Stimulated activated CD8-positive, alpha-beta memory T cell treated with anti-CD3 and anti-CD28 coated beads, Interleukin-2, amount 100 ng/mL, for 1 hour (primary cell): ENCODE measurements at places on chromosomes 2 and 18.

- no peak for DNase-seq
Measured at GRCh38 chr2:12083713-12084419, 337.4 kb downstream of the LPIN1 start.

DNA sequence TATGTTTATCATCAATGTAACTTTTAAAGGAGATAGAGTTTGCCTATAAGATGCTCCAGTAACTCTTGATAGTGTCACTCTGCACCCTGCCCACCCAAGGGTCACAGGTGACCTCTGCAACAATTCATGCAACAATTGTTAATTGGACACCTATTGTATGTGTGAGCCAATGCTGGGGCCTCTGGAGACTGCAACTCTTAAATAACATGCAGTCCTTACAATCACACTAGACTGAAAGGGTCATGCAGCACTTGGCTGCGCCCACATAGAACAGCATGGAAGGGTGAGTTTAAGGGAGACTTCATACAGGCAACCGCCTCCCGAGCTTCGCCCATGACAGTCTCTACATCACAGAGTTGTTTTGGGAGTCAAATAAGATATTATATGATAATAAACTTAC is 137.1 kb upstream of the TWIST2 start:
- DNase-seq = no peak

DNA sequence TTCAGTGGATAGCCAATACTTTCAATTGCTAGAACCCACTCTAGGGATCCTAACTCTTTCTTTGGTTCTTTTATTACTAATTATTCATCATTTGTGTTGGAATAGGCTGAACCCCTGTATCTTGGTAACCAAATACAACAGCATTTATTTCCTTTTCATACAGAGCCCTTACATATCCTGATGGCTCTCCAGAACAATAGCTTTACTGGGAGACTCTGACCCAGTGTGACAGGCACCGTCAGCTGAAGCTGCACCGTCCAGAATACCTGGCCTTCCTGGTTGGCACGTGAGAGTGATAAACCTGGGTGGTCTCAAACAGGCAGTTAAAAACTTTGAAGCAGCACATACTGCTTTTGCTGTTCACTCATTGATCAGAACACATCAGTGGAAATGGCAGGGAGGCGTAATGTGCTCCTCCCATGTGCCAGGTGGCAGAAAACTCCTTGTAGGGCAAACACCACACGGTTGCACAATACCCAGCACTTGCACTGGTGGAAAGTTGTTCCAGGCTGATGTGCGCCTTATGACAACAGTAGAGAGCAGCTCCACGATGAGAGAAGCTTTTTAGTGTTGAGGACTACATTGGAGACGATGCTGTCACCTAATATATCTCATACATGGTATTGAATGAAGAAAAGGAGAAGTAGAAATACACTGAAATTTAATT is 456.2 kb downstream of the PARD3B start:
- no peak for DNase-seq

DNA sequence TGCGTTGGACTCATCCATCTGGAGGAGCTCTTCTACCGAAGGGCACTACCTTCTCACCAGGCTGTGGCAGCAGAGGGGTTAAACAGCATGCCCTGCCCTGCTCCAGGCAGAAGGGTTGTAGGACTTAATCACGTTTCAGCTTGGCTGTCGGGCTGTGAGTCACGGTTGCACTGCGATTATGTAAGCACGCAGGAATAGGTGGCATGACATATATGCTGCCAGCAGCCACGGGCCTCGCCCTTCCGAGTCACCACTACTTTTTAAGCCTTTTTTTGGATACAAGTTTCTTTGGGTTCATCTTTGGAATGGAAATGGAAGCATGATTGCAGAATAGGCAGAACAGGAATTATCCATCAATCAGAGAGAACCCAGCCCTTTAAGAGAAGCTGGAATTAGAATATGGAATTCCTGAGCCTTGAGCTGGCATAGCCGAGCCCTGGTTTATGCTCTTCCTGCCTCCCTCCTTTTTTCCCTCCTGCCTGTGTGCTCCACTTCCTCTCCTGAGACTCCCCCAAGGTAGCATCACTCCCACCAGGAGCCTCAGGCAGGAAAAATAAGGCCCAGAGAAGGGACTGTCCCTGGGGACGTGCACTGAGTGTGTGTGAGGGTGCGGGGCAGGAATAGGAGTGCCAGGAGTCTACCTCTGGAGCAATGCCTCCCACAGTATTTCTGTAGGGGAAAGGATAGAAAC is 86.8 kb downstream of the SEMA4F start:
- no peak for DNase-seq

DNA sequence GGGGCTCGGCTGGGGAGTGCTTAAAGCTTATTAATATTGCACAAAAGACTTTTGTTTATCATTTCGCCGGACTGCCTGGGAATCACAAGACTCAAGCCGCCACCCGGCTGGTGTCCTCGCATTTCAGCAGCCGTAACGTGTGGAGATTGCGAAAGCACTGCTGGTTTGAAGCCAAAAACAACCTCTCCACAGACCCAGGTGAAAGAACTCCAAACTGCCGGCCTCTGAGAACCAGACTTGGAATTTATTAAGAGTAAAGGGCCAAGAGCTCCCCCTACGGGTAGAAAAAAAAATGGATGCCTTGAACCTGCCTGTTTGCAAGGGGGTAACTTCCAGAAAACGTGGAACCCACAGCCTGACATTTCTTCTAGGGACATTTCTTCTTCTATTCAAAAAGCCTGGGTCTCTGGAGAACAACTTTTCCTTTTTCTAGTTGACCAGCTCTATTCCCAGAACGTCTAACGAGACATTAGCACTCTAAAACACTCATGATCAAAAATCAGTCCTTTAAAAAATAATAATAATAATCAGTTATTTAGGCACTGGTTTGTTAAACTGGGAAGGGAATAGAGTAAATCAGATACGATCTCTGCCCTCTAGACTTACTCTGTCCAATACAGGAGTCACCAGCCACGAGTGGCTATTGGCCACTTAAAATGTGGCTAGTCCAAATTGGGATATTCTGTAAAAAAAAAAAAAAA is 216.3 kb downstream of the C1D start:
- DNase-seq = no peak

- DNase-seq = no peak
Measured at GRCh38 chr2:136410673-136411072, 292.7 kb upstream of the CXCR4 start.

DNA sequence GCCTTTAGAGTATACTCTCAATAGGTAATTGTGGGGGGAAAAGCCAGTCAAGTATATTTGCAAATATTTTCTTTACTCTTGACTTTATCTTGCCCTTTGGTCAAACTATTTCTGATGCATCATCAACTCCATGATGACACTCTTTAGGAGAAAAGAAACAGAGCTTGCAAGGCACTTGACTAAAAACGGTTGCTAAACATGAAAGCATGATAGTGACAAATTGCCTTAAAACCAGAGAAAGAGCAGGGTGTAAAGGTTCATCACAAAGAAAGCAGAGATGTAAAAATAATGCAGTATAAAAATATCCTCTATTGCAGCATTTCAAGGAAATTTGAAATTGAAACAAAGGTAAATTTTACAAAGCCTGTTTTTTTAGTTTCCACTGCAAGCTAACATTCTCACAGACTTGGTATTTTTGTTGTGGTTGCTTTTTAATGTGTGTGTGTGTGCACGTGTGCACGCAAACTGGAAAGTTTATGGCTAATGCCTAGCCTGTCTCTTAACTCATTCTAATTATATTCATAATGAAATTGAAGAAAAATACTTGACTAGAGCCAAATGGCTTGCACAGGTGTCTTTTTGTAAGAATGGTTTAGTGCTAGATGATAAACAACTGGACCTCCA is 503.6 kb downstream of the ARHGAP15 start:
- no peak for DNase-seq

GRCh38 chr2:145655165-145655765 is 1135.3 kb upstream of the ZEB2 start:
- DNase-seq = no peak

DNA sequence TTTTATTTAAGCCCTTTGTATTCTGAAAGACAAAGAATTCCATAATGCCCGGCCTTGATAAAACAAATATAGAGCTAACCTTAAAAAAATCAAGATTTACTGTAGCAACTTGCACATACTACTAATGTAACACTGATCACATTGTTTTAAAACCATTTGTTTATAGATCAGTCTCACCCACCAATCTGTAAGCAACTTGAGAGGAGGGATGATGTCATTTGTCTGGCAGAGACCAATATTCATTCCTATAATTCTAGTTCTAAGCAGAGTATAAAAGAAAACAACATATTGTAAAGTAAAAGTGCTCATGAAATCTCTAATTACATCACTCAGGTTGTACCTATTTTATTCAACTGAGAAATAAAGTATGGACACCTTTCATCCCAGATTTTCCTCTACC is 380.6 kb downstream of the TGIF1 start:
- DNase-seq = no peak

- no peak for DNase-seq
Measured at GRCh38 chr2:77310416-77310815, 211.8 kb downstream of the LRRTM4 start.

DNA sequence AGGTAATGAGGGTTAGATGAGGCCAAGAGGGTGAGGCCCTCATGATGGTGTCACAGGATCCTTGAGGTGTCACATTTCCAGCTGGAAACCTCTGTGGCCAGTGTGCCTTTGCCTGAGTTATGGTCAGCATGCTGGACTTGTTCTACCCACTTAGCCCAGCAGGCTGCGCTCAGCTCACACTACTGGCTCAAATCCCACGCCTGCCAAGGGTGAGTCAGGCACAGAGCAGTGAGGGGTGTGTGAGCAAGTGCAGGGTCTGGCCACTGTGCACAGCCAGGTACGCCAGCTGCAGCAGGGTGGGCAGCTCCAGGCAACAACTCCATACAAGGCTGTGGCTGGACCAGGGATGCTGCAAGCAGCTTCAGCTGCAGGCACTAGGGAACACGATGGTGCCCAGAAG is 616.6 kb upstream of the FSHR start:
- DNase-seq = no peak

GRCh38 chr2:119879502-119879901 is 119.8 kb downstream of the PTPN4 start:
- DNase-seq = no peak

DNA sequence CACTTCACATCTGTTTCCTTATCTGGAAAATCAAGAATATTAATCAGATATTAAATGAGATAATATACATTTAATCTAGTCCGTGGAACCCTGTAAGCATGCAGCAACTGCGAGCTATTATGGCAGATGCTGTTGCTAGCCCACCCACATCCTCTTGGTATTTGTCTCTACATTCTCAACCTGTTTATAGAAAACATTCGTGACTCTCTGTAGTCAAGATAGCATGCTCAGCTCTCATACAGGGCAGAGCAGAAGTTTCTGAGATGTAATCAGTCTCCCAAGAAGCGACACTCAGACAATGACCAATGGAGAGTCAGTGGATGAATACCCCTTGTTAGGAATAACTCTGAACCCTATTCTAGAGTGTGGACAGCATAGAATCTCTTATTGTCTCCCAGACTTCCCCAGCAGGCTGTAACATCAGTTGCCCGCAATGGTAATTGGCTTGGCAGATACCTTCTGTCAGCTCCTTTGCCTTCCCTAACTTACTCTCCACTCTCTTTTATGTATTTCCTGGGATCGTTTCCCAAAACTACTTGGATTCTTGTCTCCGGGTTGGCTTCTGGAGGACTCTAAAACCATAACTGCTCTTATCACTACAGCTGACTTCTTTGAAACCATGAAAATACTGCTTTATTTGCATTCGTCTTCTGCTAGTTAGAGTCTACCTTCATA is 400.7 kb upstream of the TNP1 start:
- no peak for DNase-seq

- DNase-seq = peak; percentile 9
Measured at GRCh38 chr2:72887032-72887739, at the start of gene SPR. TSS of gene SPR (plus strand) at chr2:72887408. CDS start at chr2:72887433, 25 bp downstream.

DNA sequence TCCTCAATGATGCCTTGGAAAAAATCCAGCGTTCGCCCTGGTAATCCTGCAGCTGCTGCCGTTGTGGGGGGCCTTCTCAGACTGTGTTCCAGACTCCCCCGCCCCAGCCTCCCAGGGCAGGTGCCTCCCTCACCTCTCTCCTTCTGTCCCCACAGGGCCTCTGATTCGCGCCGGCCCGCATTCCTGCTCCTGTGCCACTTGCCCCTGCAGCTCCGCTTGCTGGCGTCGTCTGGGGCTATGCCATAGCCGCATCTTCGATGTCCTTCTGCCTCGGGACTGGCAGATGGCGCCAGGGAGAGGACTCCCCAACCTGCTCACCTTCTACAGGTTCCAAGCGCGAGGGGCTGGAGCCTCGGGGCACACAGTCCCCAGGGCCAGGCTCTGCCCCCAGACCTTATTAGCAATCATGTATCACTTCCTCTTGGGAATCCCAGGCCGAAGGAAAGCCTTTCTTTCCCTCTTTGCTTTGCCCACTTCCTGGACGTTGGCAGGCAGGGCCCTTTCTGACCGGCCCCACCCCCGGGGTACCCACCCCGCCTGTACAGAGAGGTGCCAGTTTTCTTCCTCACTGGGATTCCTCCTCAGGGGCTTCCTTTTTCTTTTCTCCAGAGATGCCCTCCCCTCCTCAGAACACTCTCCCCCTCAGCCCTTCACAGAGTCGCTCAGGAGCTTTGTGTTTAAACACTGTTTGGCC is 4.4 kb downstream of the SPATA3 start:
- DNase-seq = no peak

- DNase-seq = no peak
Measured at GRCh38 chr2:205198140-205198525, 484.2 kb upstream of the NRP2 start.

DNA sequence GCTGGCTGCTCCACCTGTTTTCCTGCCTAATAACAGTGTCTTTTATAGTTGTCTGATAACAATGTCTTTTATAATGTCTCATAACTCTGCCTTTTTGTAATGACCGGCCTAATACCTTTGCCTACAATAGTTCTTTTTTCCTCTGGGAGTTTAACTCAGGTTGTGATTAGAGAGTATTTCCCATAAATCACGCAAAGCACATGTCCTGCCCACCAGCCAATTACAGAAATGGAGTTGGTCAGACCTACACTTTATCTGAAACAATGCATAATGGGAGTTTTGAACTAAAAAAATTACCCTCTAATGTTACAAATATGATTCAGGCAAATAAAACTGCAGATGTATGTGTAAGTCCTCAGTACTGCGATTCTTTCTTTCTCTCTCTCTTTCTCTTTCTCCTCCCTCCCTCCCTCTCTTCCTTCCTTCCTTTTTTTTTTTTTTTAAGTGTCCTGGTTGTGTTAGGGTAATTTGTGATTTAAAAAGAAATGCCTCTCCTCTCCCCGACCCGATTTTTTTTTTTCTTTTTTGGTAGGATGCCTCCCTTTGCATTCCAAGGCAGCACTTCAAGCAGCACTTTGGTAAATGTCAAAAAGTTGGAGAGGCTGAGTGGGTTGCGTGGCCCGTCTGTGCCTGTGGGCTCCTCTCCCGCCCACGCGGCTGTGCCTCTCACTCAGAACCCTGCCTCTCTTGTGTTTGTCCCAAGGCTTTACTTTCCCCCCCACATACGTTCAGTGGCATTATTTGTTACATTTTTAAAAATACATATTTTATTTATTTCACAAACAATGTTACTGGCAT is 147.3 kb downstream of the AGAP1 start:
- no peak for DNase-seq

DNA sequence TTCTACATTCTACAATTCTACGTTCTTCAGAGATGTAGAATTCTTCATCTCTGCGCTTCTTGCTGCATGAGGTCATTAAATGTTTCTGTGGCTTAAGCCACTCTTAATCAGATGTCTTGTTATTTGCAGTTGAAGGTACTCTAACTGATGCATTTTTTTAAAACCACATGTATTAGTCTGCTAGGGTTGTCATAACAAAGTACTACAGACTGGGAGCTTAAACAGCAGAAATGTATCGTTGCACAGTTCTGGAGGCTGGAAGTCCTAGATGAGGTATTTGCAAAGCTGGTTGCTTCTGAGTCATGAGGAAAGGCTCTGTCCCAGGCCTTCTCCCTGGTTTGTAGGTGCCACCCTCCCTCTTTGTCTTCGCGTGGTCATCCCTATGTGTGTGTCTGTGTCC is 176.3 kb upstream of the GLI2 start:
- no peak for DNase-seq

- DNase-seq = no peak
Measured at GRCh38 chr2:21396252-21396651, 272.5 kb downstream of the TDRD15 start.
